Activated T-cell treated with anti-CD3 and anti-CD28 coated beads for 1 hour (primary cell): ENCODE measurements at places on chromosomes 3 and 15.

GRCh38 chr15:78360367-78360801 is 20.2 kb downstream of the CRABP1 start:
- DNase-seq, result no peak

DNA sequence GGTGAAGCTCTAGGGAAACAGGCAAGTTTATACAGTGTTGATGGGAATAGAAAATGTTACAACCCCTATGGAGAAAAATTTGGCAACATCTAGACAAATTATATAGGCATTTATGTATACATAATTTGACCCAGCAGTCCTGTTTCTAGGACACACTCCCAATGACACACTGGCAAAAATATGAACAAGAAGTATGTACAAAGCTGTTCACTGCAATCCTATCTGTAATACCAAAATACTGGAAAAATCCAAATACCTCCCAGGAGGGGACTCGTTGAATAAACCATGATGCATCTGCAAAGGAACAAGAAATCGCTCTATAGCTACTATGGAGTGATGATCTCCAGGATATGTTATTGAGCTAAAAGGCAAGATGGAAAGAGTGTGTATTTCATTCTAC is 8.5 kb downstream of the BFSP2 start:
- DNase-seq, result no peak

DNA sequence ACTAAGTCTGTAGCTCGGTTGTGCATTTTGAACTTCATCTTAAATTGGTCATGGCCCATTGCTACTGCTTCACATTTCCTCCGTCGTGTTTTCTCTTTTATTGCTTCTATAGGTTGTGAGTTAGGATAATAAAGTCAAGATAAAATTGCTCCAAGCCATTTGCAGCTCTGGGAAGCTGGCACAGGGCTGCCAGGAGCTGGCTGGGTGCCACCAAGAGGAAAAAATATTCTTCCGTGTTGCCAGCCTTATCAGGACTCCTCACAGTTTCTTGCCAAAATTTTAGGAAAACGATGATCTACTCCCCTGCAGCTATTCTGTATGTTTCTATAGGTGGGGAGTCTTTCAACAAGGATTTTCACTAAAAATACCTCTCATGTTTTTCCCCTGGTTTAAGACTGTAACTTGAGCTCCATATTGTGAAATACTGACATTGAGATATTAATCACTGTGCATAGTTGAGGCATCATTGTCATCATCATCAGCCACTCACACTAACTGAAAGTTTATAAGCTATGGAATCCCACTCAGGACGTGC is 55.4 kb upstream of the PIAS1 start:
- DNase-seq, result no peak

GRCh38 chr3:152241142-152242017 is 27.3 kb upstream of the MBNL1 start:
- no peak for DNase-seq

DNA sequence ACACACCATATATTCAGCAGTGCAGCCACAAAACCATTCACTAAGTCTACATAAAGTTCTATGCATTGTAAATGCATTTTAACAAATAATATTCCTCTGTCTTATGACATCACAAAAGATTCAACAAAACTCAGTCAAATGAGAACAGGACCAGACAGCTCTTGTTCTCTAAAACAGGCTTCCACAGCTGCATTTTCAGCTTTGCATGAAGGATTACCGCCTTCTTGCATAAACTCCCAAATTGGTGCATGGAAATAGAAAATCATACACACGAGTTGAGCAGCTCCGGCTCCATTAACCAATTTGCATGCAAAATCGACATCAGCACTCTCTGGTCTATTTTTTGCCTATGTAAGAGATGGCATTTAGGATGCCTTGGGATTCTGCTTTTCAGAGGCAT is 66.4 kb downstream of the RFTN1 start:
- DNase-seq, result no peak
